HTR-8/SVneo (cell line): ENCODE measurements at places on chromosomes 1 and 21.

GRCh38 chr1:53317646-53318539 is 10.0 kb downstream of the LRP8 start:
- DNase-seq, result no peak

DNA sequence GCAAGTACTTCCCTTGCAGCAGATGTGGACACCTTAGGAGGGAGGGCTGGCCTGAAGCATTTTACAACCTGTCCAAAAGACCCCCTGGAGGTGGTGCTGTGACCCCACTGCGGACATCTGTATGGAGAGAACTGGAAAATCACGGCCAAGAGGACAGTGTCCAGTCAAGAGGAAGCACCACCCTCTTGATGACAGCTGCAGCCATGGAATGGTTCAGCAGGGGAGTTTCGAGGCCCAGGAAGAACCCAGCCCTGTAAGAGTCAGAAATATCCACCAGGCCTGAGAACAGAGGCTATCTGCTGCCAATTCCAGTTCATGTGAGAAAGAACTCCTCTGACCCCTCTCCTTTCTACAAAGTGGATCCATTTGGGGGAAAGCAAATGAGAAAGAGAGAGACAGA is 126.8 kb downstream of the PLXNA2 start:
- no peak for DNase-seq

DNA sequence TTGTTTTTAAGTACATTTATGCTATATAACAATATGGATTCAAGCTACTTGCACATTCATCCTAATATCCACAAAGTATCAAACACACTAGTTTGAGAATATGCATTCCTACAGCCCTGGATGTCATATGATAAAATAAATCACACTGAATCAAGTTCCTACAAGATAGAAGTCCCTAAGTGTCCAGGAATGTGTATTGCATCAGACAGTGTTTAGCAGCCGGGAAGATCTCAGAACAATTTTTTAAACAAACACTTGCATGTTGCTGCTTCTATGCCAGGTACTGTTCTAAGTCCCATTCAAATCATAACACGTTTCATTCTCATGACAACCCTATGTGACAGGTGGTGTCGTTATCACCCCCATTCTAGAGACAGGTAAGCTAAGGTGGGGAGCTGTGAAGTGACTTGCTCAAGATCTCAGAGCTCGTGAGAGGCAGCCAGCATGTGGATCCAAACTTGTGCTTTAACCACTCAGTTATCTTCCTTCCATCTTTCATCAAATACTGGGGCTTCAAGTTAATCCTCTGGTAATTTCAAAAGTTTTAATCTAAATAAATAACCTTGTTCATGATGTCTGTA is 68.3 kb upstream of the KIF26B start:
- DNase-seq, result no peak

- DNase-seq, result no peak
These were observed 6.7 kb downstream of the NCMAP start for GRCh38 chr1:24562625-24563024.

DNA sequence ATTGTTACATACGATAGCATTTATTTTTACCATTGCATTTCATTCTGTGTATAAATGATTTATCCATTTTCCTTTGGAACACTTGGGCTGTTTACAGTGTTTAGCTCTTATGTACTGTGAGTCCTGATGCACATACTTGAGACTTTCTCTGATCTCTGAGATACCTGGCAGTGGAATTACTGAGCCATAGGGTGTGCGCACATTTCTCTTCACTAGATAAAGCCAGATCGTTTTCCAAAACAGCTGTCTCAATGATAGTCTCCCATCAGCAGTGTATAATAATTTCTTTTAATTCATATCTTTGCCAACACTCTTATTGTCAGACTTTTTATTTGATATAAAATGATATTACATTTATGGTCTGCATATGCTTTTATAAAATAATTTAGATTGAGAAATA is 66.2 kb downstream of the VPS13D start:
- DNase-seq, result no peak

- no peak for DNase-seq
These were observed 57.7 kb upstream of the PDE4B start for GRCh38 chr1:65734979-65735378.

GRCh38 chr1:31749785-31750735 is 14.1 kb downstream of the ADGRB2 start:
- no peak for DNase-seq

- no peak for DNase-seq
These were observed 60.3 kb downstream of the FAAP20 start for GRCh38 chr1:2134266-2134620.

DNA sequence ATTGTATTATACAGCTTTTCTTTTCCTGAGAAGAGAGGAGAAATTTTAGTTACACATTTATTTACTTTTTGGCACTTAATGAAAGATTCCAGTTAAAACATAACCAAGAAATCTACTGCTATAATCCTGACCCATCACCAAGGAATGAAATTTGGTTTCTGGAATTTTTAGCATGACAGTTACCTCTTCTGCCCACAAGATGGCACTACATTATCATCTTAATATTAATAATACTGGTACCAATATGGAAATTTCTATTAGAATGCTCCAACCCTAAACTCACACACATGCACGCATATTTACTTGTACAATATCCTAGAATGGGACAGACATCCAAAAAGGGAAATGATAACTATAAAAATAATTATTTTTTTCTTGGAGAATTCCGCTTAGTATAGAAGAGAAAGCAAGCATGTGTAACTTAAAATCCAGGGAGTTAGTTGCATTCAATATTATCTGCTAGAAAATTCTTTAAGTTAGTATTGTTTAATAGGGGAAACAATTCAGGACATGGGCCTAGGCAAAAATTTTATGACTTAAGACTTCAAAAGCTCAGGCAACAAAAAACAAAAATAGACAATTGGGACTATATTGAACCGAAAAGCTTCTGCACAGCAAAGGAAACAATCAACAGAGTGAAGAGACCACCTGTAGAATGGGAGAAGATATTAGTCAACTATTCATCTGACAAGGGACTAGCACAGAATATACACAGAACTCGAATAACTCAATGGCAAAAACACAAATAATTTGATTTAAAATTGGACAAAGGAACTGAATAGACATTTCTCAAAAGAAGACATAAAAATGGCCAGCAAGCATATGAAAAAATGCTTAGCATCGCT is 37.4 kb downstream of the MAP3K21 start:
- DNase-seq, result peak; percentile 18

DNA sequence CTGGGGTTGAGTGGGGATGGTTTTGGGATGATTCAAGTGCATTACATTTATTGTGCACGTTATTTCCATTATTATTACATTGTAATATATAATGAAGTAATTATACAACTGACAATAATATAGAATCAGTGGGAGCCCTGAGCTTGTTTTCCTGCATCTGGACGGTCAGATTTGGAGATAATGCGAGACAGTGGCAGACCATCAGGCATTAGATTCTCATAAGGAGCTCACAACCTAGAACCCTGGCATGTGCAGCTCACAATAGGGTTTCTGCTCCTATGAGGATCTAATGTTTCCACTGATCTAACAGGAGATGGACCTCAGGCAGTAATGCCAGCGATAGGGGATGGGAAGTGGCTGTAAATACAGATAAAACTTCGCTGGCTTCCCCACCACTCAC is 77.9 kb upstream of the LRRC53 start:
- DNase-seq, result no peak

DNA sequence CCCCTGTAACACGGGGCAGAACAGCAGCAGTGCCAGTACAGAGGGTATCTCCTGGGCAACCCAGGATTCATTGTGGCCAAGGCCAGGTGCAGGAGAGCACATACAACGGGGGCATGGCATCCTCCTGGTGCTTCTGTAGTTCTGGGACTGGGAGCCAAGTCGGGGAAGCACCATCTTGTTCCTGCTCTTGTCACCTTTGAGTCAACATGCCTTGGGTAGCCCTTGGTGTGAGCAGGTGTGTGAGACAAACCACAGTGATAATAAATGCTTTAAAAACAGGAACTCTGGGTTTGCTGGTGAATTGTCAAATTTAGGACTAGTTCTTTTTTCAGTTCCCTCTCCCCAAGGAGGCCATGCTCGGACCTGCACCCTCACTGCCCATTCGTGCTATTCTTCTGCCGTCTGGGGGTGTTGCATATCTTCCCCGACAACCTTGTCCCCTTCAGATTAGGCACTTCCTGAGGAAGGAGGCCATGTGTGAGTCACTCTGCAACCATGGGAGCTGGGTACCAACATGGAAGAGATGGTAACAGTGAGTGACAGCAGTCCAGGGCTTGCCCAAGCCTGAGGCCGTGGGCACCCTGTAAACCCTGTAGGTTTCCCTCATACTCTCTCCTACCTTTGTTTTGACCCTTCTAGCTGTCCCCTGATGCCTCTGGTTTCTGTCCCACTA is 150.2 kb downstream of the GRIK3 start:
- no peak for DNase-seq

GRCh38 chr1:3771108-3772026 is 1.2 kb upstream of the SMIM1 start:
- no peak for DNase-seq

DNA sequence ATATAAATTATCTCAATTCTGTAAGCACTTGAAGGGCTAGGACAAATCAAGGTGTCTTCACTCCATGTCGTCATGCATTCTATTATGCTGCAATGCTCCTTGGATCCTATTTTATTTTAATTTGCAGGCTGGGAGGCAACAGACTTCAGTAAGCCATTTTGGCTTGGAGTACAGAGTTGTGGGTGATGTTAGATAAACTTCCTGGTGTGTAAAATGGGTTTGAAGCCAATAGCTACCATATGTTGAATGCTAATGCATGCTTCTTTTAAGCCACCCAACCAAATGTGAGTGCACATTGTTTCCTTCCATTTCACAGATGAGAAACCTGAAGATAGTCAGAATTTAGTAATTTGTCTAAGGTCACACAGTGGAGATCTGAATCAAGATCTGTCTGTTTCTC is 482.8 kb downstream of the DISC1 start:
- DNase-seq, result no peak

DNA sequence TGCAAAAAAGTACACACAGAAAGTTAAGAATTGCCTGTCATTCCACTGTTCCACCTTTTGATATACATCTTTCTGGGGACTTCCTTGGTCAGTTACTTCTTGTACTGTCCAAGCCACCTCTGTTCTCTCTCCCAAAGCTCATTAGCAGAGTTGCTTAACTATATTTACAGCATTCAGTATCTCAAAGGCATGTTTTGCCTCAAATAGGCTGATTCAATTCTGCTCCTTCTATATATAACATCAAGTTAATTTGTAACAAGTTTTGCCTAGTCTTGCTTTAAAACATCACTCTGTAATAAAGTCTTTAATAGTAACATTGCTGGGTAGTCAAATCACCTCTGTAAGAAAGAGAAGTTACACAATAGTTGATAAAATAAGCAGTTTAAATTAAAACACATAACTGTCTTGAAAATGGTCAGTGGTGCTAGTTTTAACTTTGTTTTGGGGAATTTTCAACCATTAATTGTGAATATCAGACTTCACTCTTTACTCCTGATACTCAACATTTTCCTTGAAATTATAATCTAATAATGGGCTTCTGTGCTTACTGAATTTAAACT is 35.7 kb downstream of the EDARADD start:
- DNase-seq, result no peak

DNA sequence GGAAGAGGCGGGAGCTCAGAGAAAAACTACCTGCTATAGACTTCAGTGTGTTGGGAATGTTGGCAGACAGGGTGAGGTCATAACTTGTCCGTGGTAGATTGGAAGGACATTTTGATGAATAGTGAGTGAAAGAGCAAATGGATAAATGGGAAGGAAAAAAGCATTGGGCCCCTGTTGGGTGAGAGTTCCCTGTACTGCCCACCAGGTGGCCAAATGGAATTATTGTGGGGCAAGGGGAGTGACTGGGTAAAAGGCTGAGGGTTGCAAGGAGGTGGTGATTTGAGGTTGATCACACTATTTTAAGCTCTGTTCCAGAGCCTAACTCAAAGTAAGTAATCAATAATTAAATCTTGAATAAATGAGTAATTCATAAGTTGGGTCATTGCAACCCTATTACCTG is 60.4 kb downstream of the MRPS6 start:
- no peak for DNase-seq

DNA sequence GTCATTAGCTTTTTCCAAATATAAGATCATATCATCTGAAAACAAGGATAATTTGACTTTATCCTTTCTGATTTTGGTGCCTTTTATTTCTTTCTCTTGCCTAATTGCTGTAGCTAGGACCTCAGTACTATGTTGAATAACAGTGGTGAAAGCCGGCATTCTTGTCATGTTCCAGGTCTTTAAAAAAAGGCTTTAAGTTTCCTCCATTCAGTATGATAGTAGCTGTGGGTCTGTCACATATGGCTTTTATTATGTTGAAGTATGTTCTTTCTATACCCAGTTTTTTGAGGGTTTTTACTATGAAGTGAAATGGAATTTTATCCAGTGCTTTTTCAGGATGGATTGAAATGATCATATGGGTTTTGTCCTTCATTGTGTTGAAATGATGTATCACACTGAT is 115.8 kb downstream of the DUSP10 start:
- DNase-seq, result no peak

GRCh38 chr1:234716908-234717375 is 107.0 kb upstream of the IRF2BP2 start:
- DNase-seq, result no peak

DNA sequence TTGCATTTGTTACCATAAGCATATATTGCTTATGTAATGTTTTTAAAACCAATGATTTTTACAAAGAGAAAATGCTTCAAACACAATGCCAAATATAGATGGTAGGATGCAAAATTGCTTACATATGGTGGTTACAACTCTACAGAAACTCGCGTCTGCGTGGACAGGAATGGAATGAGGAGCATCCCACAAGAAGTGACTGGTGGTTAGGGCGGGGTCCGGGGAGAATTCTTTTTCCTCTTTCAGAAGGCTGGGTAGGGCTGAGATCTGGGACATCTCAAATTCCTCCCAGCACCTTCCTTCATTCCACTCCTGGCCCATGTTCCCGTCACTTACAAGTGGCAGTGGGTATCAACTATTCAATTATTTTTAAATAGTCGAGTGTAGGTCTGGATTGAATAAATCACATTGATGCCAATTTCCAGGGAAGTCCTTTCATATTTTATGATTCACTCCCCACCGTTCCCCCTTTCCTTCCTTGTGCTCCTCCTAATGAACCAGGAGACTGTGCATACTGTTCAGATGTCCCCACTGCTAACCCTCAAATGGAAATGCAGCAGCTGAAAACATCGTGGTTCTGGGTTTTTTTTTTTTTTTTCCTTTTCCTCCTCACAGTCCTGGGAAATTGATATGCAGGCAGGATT is 174.5 kb upstream of the POU3F1 start:
- DNase-seq, result peak; percentile 14

DNA sequence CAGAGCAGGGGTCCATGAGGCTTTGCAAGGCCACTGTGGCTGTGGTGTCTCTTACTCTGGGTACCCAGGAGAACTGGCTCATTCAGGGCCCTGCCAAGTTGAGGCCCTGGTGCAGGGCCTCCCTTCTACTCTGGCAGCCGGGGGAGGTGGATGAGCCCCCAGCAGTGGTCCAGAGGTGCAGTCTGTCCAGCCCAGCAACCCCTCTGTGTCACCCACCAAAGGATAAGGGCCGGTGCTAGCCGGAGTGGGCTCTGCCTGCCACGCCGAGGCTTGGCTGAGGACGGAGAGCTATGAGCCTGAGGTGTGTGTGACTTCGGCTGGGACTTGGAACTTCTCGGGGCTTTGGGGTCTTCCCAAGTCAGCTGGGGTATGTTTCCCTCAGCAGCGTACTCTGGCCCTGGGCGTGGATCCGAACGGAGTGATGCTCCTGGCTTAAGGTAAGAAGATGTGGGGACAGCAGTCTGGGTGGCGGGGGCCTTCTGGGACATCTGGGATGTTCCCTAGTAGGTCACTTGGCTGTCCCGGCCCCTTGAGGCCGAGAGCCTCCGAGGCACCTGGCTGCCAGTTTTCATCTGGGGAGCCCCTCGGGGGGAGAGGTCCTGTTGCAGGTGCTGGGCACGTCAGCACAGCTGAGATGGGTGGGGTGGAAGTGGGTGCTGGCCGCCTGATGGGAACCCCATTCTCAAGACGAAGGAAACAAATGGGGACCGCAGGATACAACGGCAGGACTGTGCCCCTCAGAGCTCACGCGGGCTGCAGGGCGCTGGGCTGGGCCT is 25.9 kb downstream of the RUNX3 start:
- no peak for DNase-seq
